ENCODE measurements at places on chromosomes 1 and 21.

GRCh38 chr21:44486302-44486701, 31.0 kb downstream of the LRRC3 start:
- DNase-seq, result no peak

GRCh38 chr1:96596226-96596922, 125.2 kb upstream of the PTBP2 start:
- no peak for DNase-seq

- DNase-seq, result no peak
Measured at GRCh38 chr1:205610036-205610435, 21.8 kb downstream of the ELK4 start.

DNA sequence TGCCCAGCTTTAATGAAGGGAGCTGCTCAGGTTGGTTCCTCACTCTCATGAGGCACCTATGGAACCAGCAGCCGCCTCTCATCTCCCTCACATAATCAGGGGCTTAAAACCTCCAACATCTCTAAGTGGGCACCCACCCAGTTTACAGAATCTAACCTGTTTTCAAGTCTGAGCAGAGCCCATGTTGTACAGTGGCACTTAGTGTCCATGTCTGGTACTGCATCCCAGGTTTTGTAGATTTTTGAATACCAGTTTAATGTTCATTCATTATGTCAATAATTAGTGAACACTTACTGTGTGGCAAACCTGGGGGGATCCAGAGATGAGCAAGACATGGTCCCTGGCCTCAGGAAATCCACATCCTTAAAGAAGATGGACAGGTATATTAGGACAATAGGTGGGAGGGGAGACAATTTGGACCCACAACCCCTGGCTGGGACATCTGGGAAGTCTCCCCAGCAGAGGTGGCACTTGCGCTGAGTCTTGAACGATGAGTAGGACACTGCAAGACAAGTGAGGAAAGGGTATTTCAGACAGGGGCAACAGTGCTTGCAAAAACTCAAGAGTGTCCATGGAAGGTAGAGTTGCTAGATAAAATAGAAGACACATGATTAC, 83.3 kb downstream of the LACTBL1 start:
- no peak for DNase-seq

DNA sequence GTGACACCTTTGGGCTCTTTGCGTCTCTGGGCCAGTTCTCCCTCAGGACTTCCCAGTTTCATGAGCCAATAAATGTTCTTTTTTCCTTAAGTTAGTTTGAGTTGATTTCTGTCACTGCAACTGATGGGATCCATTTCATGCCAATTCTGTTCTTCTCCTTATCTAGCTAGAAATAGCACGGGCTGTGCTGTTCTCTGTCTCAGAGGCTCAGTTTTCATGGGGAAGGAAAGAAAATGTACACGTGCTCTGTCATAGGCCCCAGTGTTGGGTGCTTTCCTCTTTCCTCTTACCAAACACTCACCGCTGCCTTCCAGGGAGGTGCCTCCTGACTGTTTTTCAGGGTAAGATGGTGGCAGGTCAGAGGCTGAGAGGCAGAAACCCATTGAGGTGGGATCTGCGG, 43.2 kb upstream of the ACTL8 start:
- no peak for DNase-seq

All from stimulated activated CD8-positive, alpha-beta memory T cell treated with anti-CD3 and anti-CD28 coated beads, Interleukin-7, amount 100 ng/mL, for 1 hour (primary cell).